ENCODE measurements at places on chromosomes 7 and 10.

- ATAC-seq: no peak
These were observed 143.5 kb upstream of the GHITM start for GRCh38 chr10:83995738-83996331.

DNA sequence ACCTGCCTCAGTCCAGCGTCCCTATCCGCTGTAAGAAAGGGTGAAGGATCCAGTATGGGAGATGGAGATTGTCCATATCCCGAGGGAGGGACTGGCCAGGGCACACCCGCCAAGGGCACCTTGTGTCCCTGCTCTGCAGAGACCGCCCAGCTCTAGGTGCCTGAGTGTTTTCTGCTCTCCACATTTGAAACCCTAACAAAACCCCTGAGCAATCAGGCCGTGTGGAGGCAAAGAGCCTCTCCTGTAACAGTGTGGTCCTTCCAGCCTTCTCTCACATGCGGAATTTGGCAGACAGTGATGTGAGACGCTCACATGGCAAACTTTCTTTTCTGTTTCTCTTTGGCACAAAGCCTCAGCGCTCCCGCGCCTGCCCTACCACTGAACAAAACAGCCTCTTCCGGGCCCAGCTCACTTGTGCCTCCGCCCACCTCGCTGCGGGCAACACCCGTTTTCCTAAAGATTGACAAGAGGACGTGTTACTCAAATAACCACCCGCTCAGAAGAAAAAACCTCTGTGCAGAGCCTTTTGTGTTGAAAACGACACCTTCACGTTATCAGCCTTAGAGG lies 514.8 kb downstream of the DNAJB6 start:
- peak; percentile 54 for ATAC-seq

GRCh38 chr7:29102558-29103151 lies 43.7 kb downstream of the CPVL start:
- peak; percentile 72 for ATAC-seq

GRCh38 chr7:55155351-55156117 lies 136.7 kb downstream of the EGFR start:
- ATAC-seq: no peak

DNA sequence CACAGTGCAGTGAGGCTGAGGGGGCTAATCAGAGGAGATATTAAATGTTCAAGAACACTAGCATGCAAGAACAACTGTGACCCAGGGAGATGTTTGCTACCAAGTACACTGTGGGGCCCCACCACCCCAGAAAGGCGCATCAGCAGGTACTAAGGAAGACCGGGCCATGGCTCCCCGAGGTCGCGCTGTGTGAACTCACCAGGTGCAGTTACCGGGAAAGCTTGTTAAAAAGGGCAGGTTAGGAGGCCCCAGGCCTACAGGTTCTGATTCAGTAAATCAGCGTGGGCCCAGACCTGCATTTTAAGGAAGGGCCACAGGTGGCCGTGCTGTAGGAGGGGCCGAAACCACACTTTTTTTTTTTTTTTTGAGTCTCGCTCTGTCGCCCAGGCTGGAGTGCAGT lies 54.6 kb downstream of the TMEM209 start:
- no peak for ATAC-seq
